ENCODE measurements at places on chromosomes 13 and 19. TPM values are rescaled to one million over a fixed set of nuclear protein-coding genes. Genes with fewer than 3 reads are reported as not detected.

NAPSA gene
- 49.3 TPM for polyA plus RNA-seq

S1PR5 gene
- 0.29 TPM for polyA plus RNA-seq

HSD17B14 gene
- 10.9 TPM for polyA plus RNA-seq

ZNF506 gene
- polyA plus RNA-seq = 45.0 TPM

ARHGEF1 gene
- polyA plus RNA-seq = 80.2 TPM

IFT88 gene
- 35.9 TPM for polyA plus RNA-seq

ANO8 gene
- 12.2 TPM for polyA plus RNA-seq

SLC25A41 gene
- polyA plus RNA-seq = 1.7 TPM

MAMSTR gene
- 5.2 TPM for polyA plus RNA-seq

KASH5 gene
- polyA plus RNA-seq = not detected

GFY gene
- not detected for polyA plus RNA-seq

KIR3DL1 gene
- polyA plus RNA-seq = 0.08 TPM

TMEM255B gene
- 10.4 TPM for polyA plus RNA-seq

MISP3 gene
- 1.9 TPM for polyA plus RNA-seq

TYROBP gene
- 12.3 TPM for polyA plus RNA-seq

KCNN4 gene
- 0.67 TPM for polyA plus RNA-seq

ZNF77 gene
- 8.8 TPM for polyA plus RNA-seq

FXYD5 gene
- polyA plus RNA-seq = 33.0 TPM

SEMA6B gene
- 3.7 TPM for polyA plus RNA-seq

SULT2B1 gene
- 2.7 TPM for polyA plus RNA-seq

ELSPBP1 gene
- polyA plus RNA-seq = not detected

FLT1 gene
- 22.6 TPM for polyA plus RNA-seq

ZNF69 gene
- polyA plus RNA-seq = 16.4 TPM

Measured in left lung (tissue), 14 donors.